CD14-positive monocyte (primary cell): ENCODE measurements at places on chromosomes 12 and 14. TPM values are rescaled to one million over a fixed set of nuclear protein-coding genes. Genes with fewer than 3 reads are reported as not detected.
A peak's percentile ranks its signal among the peaks of the same experiment; 100 is the strongest.

DNA sequence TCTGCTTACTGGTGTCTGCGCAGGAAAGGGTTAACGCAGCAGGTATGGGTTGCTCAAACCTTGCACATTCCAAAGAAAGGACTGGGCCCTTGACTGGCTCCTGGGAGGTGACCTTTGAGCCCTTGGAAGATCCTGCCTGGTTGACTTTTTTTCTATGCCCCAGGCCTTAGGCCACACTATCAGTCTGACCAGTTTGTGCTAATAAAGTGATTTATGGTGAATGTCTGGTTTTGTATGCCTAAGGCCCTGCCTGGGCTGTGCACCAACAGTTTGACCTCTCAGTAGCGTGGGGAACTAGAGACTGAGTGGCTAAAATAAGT is 61.4 kb upstream of the SCN8A start:
- no peak overlapping the region for H3K4me3 ChIP-seq
- H3K36me3 ChIP-seq, result no peaks in the 10 kb centered on the region
- no peaks in the 10 kb centered on the region for H3K27me3 ChIP-seq
- H3K27ac ChIP-seq, result no peak overlapping the region
- no peak for DNase-seq

The LBHD2 gene
- not detected for polyA plus RNA-seq

The SLC5A8 gene
- polyA plus RNA-seq, result not detected in 2 replicates

DNA sequence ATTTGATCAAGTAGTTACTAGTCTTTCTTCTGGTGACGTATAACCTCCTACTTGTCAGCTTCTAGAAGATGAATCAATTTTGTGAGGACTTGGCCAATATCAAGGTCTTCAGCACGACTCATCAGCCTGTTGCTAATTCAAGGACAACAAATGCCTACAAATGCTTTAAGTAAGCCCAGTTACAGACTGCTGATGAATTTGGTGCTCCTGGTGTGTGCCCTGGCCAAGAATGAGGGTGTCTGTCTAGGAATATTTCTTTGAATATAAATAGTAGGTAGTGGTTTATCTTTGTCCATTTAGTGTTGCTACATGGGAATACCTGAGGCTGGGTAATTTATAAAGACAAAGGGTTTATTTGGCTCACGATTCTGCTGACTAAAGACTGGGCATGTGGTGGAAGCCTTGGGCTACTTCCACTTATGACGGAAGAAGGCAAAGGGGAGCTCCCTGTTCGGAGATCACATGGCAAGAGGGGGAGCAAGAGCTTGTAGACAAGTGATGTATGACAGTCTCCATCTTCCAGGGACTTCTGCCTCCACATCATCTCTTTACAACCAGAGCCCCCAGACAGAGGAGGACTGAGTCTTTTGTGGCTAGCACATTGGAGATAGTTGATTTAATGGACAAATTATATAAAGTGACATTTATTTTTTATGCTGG is 180.2 kb downstream of the CRADD start:
- H3K36me3 ChIP-seq, result no peaks in the 10 kb centered on the region
- H3K27me3 ChIP-seq, result no peaks in the 10 kb centered on the region
- no peak overlapping the region for H3K4me3 ChIP-seq

DNA sequence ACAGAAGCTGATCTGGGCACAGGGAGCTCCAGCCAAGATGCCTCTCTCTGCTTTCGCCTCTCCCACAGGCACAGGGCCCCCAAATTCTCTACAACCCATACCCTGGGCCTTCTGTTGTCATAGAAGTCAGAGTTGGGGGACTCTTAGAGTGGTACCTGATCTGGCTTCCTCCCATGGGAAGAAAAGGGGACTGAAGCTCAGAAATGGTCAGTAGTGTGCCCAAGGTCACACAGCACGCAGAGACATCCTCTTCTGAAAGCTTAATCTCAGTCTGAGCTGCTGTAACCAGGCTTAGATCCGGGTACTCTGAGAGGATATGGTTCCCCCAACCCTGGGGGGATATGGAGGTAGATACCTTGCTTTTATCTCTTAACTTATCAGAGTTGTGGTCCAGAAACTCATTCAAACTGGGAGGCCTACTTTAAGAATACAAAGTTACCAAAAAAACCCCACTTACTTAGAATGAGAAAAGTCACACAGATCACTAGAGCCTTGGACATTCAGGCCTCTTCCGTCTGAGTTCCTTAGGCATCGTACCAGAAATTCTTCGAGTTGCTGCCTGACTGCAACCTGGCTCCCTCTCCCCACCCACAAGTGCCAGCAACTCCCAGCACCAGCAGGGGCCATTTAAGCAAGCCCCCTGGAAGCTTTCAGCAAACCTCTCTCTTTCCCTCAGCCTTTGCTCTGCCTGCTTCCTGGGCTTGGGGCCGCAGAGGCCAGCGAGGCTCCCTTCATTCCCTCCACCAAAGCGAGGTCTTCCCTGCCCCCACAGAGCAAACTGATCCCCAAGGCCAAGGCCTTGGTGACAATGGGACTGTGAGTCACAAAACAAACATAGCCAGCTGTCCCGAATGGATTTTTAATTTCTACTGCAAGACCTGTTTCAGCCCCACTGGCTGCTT is 13.9 kb downstream of the KRT7 start:
- no peaks in the 10 kb centered on the region for H3K36me3 ChIP-seq
- no peak for DNase-seq
- H3K4me3 ChIP-seq, result no peak overlapping the region
- H3K27ac ChIP-seq, result no peak overlapping the region

DNA sequence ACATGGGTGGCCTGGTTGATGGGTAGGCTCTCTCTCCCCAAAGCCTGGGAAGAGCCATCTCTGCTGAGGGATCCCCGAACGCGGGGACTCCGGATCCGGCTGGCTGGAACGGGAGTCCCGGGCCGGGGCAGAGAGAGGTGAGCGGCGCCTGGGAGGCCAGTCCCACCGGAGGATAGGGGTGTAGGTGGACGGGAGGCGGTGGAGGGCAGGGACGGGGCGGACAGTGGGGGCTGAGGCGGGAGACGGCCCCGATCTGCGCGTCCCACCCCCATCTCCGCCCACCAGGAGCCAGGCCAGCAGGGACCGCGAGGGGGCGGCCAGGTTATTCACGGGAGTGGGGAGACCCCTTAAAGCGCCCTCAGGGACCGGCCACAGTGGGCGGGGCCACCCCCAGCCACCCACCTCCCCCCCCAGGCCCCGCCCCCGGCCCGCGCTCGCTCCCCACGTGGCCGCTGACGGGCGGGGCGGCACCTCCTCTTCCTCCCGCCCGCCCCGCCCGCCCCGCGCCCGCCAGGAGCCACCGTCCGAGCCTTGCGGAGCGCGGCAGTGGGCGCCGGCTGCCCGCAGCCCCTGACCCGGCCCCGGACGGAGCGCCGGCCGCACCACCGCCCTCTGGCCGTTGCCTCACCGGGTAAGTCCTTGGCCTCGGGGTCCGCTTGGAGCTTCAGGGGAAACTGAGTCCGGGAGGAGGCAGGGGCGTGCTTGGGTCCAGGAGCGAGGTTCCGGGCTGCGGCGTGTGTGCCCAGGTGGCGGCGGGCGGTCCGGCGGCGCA is at the start of gene INF2:
Gene INF2, plus strand, starts transcription at position 510 of the 772 bp plus-strand sequence. CDS start 11,748 bp downstream, outside the sequence.
- H3K27me3 ChIP-seq, result no peaks in the 10 kb centered on the region
- DNase-seq, result peak; percentile 37
- no peaks in the 10 kb centered on the region for H3K36me3 ChIP-seq

DNA sequence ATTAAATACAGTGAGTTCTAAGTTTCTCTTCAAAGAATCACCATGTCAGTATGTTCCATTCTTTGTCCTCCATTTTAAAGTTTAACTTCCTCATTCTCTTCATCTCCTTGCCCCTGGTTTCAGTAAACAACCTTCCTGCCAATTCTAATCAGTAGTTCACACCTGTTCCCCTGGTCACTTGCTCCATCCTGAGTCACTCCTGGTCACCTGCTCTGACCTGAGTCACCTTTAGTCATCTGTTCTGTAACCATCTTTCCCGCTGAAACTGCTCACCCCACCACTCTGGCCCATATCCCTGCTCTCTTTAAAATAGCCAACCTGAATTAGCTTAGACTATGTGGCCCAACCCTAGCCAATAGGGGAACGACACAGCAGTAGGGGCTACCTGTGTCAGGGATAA is 1447.4 kb upstream of the TMEM132C start:
- no peak for DNase-seq
- no peak overlapping the region for H3K4me3 ChIP-seq
- no peak overlapping the region for H3K27ac ChIP-seq
- no peaks in the 10 kb centered on the region for H3K36me3 ChIP-seq
- H3K27me3 ChIP-seq, result no peaks in the 10 kb centered on the region
- no peaks in the 10 kb centered on the region for H3K4me1 ChIP-seq

DNA sequence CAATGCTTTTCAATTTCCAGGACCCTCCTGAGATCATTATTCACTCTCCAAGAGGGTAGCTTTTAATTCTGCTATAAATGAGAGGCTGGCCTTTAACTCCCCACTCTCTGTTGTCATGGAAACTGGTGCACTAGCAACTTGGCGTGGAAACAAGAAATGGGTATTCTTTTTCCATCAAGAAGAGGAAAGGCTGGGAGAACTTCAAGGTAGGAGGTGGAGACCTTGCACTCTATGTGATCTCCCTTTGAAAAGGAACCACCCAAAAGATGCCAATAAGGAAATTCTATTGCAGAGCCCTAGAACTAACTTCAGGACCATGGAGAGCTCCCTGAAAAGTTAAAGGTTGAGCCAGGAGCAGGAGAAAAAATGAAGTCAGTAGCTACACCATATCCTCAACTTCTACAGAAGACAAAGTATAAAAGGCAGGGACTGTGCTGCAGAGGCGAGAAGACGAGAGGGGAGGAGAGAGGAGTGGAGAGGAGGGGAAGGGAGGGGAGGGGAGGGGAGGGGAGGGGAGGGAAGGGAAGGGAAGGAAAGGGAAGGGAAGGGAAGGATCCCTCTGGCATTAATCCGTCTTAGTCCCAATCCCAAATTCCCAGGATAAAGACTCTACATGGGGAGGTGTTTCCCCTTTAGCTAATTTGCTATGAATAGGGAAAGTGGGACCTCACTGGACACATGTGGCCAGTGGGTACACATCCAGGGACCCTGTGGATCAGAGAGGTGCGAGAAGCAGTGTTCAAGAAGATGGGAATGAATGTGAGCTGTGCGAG is 46.7 kb upstream of the FICD start:
- H3K27ac ChIP-seq, result no peak overlapping the region
- no peaks in the 10 kb centered on the region for H3K4me1 ChIP-seq
- DNase-seq, result no peak
- H3K27me3 ChIP-seq, result no peaks in the 10 kb centered on the region

The CMA1 gene
- polyA plus RNA-seq, result not detected

GRCh38 chr12:117502233-117502632 is 140.8 kb upstream of the NOS1 start:
- no peaks in the 10 kb centered on the region for H3K36me3 ChIP-seq
- peaks cover 26% of the 10 kb centered on the region for H3K4me1 ChIP-seq
- H3K27ac ChIP-seq, result no peak overlapping the region

DNA sequence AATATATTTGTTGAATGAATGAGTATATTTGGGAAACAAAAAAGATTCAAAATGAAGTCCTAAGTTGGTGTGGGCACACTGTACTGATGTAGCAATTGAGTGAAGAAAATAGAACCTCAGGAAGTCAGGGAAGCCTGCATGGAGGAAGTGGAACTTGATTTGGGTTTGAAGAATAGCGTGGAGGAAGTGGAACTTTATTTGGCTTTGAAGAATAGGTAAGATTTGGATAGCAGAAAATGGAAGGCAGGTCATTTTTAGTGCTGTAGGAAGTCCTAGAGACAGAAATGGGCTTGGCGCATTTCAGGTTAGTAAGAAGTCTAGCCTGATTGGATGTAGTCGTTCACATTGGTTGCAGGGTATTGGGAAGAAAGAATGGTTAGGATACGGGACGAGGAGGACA is 5.4 kb downstream of the C12orf75 start:
- H3K36me3 ChIP-seq, result no peaks in the 10 kb centered on the region
- H3K27ac ChIP-seq, result no peak overlapping the region
- no peaks in the 10 kb centered on the region for H3K27me3 ChIP-seq

- H3K4me1 ChIP-seq, result no peaks in the 10 kb centered on the region
- H3K36me3 ChIP-seq, result no peaks in the 10 kb centered on the region
- H3K4me3 ChIP-seq, result no peak overlapping the region
- no peak for DNase-seq
Measured at GRCh38 chr12:80087486-80088213, 11.7 kb upstream of the OTOGL start.

- no peaks in the 10 kb centered on the region for H3K27me3 ChIP-seq
- no peak for DNase-seq
- no peaks in the 10 kb centered on the region for H3K36me3 ChIP-seq
- H3K27ac ChIP-seq, result no peak overlapping the region
- no peaks in the 10 kb centered on the region for H3K4me1 ChIP-seq
Measured at GRCh38 chr14:99812892-99813291, 19.7 kb downstream of the EML1 start.

DNA sequence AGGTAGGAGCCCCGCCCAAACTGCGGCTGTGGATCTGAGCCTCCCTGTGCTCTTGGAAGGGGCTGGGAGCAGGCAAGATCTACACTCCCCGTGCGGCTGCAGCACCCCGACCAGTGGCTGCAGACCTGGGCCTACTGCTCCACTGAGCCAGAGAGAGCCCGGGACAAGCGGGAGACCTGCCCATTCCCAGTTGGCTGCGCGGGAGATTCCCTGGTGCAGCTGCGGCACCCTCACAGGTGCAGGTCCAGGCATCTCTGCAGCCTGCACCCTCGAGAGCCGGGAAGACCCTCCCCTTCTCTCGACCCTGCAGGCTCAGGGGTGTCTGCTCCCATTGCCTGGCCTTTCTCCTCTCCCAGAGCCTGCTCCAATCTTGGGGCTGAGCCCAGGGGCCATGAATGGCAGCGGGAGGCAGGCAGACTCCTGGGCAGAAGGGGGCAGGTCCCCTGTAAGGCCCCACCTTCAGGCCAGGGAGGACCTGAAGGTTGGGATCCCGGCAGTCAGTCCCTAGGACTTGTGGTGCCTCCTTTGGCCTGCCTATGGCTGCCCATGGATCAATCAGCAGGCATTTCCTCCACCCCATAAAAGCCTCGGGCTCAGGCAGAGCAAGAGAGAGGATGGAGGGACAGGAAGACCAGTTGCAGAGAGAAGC is 8.8 kb upstream of the A2M start:
- no peaks in the 10 kb centered on the region for H3K27me3 ChIP-seq
- H3K27ac ChIP-seq, result no peak overlapping the region
- H3K4me3 ChIP-seq, result no peak overlapping the region
- DNase-seq, result no peak

- no peaks in the 10 kb centered on the region for H3K36me3 ChIP-seq
- no peaks in the 10 kb centered on the region for H3K4me1 ChIP-seq
- DNase-seq, result no peak
Measured at GRCh38 chr14:66490143-66491111, 4.3 kb downstream of the CCDC196 start.

DNA sequence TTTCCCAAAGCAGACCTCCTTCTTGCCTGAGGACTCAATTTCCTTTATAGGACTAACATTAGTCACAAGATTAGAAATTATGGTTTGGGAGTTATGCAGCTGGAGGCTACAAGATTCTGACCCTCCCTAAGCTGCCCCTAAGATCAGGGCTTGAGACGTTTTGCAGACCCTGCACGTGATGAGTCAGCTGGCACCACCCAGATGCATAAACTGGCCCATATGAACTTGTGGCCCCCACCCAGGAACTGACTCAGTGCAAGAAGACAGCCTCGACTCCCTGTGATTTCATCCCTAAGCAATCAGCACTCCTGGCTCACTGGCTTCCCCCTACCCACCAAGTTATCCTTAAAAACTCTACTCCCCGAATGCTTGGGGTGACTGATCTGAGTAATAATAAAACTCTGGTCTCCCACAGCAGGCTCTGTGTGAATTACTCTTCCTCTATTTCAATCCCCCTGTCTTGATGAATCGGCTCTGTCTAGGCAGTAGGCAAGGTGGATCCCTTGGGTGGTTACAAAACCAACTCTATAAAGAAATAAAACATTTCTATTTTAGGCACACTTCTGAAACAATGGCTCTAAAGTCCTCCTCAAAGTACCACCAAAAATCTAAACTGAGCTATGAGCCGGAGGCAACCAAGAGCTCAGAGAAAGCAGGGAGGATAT is 233.4 kb downstream of the TMEM132D start:
- H3K36me3 ChIP-seq, result no peaks in the 10 kb centered on the region
- no peak overlapping the region for H3K4me3 ChIP-seq
- H3K27ac ChIP-seq, result no peak overlapping the region
- no peaks in the 10 kb centered on the region for H3K27me3 ChIP-seq
- H3K4me1 ChIP-seq, result no peaks in the 10 kb centered on the region
- DNase-seq, result no peak

The LYZ gene
- polyA plus RNA-seq, result 8,191 and 10,434 TPM in 2 replicates
